Activated CD4-positive, alpha-beta T cell treated with anti-CD3 and anti-CD28 coated beads for 24 hours (primary cell): ENCODE measurements at places on chromosomes 5 and 9.

GRCh38 chr9:133048595-133048994 lies 13.2 kb upstream of the CEL start:
- no peak for DNase-seq

DNA sequence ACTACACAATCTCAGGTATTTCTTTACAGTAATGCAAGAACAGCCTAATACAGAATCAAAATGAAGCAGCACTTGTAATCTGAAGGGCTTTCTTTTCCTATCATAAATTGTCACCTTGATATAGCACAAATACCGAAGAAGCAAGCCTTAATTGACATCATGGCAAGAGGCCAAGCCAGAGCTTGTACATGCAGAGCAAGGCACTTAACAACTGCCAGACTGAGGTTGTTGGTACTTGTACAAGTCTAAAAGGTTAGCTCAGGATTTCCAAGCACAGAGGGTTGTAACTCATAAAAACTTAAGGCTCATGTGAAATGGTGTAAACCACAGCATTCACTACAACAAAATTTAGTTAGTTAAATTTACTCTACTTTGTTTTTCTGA lies 158.8 kb upstream of the SPEF2 start:
- DNase-seq, result no peak

GRCh38 chr5:80704221-80704620 lies 49.4 kb upstream of the DHFR start:
- no peak for DNase-seq

DNA sequence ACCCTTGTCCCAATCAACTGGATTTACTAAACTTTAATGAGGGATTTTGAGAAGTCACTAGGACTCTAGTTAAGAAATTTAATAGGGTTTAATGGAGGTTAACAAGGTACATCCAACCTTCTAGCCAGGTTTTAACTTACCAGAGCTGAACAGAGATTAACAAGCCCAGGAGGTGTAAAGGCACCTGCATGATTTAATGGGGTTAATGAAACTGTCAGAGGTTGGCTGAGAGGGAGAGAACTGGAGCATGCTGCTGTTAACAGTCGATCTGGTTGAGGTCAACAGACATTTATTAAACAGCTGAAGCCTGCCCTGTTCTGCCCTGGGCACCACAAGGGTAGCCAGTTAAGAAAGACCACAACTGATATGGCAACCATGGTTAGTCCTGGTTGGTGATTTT lies 13.6 kb downstream of the HAND1 start:
- no peak for DNase-seq

DNA sequence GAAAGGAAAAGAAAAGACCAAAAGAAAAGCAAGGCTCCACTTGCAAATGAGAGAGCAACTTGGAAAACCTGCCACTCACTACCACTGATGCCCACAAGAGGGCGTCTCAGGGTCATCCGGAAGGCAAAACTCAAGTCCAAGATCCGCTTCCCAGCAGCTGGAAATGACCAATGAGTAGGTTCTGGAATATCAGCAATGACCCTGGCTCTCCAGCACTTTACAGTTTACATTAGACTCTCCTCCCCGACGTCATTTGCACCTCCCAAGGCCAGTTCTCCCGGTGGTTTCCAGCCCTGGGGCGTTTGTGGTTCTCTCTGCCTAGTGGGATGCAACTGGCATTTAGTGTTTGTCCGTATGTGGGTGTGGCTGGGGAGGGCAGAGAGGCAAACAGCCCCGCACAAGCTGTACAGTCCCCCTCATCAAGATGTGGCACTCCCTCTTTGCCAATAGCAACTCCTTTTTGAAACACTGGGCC lies 193.8 kb upstream of the ZNF618 start:
- peak; percentile 43 for DNase-seq

- no peak for DNase-seq
Observed at GRCh38 chr9:80839821-80840675, 849.3 kb downstream of the TLE1 start.

- DNase-seq, result no peak
Observed at GRCh38 chr5:166980666-166981065, 1310.8 kb upstream of the WWC1 start.

DNA sequence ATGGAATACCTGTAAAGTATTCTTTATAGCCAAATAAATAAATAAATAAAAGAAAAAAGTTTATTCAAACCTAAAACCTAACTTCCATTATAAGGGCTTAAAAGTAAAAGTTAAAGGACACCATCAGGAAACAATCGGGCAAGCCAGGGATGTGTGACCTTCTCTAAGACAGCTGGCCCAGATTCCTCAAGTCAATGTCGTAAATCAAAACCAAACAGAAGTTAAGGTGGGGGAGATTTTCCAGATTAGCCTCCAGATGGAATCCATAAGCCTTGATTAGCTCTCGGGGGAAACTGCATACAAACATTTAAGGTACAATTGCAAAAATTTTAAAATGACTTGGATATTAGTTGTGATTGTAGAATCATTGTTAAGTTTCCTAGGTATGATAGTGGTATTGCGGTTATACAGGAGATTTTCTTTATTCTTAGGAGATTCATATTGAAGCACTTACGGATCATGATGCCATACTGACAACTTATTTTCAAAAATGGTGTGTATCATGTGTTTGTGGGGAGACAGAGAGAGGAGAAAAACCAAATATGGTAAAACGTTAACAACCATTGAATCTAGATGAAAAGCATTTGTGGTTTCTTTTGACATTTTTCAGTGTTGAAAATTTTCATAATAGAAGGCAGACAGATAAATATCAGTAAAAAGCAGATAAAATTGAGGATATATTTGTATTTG lies 21.5 kb upstream of the MGAT1 start:
- DNase-seq, result no peak

- DNase-seq, result peak; percentile 74
Observed at GRCh38 chr9:127698985-127699670, 7.7 kb upstream of the CFAP157 start.

- DNase-seq, result no peak
Observed at GRCh38 chr5:107103522-107103921, 567.2 kb downstream of the EFNA5 start.

- no peak for DNase-seq
Observed at GRCh38 chr9:91577633-91578061, 154.0 kb upstream of the NFIL3 start.

DNA sequence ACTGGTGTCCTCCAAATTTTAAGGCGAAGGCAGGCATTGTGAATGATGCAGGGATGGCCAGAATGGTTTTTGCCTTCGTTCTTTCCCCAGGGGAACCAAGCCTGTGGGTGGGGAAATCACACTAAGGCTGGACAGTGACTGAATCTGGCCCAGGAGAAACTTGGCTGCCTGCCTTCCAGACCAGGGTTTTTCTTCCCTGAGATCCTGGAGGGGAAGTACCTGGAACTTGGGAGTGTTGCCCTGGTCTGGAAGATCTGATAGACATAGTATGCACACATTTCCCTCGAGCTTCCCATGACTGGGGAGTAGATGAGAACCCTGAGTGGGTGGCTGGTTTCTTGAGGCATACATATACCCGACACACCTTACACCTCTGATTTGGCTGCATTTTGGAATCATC lies 664 bp upstream of the IL11RA start:
- DNase-seq, result no peak

DNA sequence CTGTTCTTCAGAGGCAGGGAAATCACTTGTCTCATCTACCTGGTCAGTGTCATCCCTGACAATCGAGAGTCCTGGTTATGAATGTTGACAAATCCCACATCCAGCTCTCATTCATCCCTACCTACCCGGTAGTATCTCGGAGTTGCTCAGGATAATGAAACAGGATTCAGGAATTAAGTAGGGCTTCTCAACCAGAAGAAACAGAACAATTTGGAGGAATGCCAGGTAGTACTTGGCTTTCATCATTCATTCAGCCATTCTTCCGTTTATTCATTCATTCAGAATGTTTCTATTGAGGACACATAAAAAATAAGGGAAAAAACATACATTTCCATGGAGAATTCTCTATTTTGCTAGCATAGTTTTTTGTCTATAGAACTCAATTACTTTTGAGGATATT lies 195.0 kb downstream of the ARHGEF28 start:
- DNase-seq, result no peak

- DNase-seq, result no peak
Observed at GRCh38 chr5:23977365-23977764, 470.0 kb downstream of the PRDM9 start.

DNA sequence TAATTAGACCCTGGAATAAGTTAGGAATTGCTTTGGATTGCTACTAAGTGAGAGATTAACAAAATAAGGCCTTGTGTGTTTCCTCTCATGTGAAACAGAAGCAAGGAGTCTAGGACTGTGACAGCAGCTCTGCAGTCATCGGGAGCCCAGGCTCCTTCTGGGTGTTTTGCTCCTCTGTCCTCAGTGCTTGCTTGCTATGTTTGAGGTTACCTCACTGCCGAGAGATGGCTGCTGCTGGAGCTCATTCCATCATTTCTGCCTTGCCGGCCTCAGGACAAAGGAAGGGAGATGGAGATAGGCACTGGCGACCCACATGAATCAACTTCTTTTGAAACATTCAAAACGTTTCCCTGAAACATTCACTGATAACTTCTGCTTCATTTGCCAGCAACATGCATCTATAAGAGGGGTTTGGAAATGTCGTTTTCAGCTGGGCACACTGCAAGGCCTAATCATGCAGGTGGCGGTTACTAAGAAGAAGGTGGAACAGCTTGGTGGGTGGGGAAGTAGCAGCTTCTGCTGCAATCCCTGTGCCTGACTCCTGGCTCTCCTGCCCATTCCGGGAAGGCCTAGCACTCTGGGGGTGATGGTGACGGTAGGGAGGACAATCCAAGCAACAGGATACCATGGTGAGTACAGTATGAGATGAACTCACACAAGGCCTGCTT lies 77.2 kb upstream of the CD180 start:
- no peak for DNase-seq

DNA sequence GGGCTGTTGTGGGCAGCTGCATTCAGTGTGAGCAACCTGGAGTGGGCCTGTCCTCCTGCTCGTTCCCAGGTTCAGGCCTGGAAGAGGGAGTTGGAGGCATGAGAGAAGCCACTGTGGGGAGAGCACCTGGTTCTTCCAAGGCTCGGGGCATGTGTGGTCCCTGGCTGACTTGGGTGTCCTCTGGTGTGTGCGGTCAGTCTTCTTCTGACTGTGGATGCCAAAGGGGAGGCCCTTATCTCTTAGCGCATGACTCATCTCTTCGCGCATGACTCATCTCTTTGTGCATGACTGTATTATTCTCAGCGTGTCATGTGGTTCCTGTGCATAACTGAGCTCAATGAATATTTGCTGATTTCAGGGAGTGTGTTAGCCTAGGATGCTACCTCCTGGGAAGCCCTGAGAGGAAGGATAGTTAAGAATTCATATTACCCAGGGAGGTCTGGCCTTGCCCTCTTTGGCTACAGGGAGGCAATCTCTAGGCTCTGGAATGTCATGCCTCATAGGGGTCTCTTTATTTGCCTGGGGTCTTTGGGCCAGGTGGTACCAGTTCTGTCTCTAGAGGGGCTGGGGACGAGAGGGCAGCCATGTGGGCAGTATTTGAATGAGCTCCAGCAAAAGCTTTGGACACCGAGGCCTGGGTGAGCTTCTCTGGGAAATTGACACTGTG lies 188.7 kb downstream of the HSPA4 start:
- DNase-seq, result peak; percentile 25

DNA sequence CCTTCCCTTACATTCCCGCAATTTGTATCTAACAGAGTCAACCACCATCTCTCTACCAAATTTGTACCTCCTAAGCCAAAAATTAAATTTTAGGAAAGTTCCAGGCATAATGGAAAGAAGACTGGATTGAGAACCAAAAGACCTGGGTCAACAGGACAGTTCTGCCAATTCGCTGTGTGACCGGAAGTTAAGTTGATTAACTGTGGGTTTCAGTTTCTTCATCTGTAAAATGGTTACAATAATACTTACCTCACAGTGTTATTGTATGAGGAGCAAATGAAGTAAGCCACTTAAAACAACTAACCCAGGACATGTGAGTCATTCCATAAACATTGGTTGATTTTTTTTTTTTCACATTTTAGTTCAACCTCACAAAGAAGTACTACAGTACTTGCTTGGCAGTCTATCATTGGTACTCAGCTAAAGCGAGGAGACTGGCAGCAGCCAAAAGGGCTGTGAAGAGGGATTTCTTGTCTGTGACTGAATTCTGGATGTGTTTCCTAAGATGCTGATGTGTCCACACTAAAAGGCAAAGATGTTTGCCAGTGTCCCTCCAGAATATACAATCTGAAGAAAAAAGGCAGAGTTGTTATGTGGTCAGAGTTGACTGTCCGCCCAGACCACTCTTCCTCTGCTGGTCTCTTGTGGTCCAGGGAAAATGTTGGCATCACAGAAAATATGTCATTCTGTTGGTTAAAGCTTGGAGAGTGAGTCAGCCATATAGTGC lies 198.6 kb downstream of the TLE1 start:
- DNase-seq, result no peak

DNA sequence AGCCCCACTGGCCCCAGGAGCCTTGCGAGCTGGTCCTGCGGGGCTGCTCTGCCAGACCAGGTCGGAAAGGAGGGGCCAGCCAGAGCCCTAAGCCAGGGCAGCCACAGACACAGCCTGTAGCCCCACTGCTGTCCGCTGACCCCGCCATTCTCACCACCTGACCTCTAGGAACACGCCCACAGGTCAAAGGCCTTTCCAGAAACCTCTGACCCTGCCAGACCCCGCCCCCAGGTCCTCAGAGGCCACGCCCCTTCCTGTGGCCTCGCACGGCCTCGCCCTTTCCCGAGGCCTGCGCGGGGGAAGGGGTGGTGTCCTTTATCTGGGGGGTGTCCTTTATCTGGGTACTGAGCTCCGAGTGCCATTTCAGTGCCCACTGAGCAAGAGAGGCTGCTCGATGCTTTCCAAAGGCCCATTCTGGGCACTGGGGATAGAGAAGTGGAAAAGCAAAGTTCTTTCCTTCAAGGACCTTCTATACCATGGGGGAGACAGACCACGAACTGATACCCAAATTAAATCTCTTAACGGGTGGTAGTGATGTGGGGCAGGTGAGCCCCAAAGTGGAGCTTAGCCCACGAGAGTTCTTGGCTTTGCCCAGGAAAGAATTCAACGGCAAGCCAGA lies 46.5 kb downstream of the P4HA2 start:
- DNase-seq, result no peak

DNA sequence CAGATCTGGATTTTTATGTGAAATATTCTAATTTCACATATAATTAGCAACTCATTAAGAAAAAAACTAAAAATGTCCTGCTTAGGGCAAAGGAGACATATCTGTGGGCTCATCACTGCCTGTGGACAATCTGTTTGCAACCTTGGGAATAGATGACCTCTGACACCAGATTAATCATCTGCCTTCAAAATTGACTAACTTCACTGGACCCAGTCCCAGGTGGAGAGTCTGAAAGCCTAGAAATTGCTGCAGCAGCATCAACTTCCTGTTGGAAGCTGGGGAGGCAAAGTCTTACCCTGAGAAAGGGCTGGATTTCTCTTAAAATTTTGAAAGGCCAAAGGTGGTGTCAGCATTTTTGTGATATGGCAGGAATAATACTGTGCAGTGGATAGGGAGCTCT lies 76.3 kb upstream of the TNC start:
- DNase-seq, result no peak

DNA sequence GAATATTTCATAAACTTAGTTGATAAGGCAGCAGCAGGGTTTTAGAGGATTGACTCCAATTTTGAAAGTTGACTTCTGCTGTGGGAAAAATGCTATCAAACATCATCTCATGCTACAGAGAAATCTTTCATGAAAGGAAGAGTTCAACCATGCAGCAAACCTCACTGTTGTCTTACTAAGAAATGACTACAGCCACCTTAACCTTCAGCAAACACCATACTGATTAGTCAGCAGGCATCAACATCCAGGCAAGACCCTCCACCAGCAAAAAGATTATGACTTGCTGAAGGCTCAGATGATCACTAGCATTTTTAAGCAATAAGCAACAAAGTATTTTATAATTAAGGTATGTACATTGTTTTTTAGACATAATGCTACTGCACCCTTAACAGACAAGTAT lies 7.6 kb downstream of the TMEM174 start:
- DNase-seq, result no peak
